D721Med (cell line): ENCODE measurements at places on chromosomes 2 and 18.

GRCh38 chr18:59834267-59834666 is 65.5 kb upstream of the PMAIP1 start:
- DNase-seq, result no peak

DNA sequence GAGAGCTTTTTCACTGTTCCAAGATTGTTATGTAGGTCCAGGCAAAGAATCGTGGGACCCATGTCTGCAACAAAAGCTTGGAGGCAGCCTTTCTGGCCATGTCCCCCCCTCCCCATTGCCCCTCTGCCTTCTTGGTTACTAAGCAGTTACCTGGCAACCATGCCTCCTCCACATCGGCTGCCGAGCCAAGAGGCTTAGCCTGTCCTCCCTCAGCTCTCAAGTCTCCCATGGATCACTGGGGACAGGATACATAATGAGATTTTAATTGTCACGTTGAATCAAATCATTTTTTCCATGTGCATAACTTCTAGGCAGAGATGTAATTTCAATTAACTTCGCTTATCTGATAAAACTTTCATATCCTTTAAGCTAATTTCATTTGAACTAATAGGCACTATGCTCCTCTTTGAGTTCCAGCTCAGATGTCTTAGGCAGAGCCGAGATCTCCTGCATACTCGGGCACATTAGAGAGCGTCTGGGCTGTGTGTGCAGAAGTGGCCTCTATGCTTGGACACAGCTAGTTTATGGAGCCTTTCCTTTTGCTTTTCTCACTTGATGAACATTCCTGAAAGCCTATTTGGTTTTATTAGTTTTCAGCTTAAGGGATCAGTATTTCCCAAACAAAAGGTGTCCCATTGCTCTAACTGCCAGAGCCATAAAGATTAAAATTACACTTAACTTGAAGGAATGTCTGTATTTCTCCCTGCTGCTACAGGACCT is 80.7 kb downstream of the LYPD1 start:
- no peak for DNase-seq

GRCh38 chr2:178523596-178524134 is 43.4 kb downstream of the PLEKHA3 start:
- DNase-seq, result no peak

GRCh38 chr2:223090039-223090438 is 38.0 kb downstream of the KCNE4 start:
- DNase-seq, result no peak

DNA sequence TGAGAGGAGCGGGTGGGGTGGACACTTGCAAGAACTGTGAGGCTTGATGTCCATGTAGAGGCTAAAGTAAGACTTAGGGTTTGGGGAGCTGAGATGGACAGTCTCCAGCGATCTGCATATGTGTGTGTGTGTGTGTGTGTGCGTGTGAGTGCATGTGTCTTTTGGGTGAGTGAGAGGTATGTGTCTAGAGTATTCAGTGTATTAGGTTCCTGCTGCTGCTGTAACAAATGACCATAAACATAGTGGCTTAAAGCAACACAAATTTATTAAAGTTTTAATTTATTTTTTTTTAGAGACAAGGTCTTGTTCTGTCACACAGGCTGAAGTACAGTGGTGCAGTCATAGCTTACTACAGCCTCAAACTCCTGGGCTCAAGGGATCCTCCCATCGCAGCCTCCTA is 155.4 kb upstream of the SPRED2 start:
- DNase-seq, result no peak

DNA sequence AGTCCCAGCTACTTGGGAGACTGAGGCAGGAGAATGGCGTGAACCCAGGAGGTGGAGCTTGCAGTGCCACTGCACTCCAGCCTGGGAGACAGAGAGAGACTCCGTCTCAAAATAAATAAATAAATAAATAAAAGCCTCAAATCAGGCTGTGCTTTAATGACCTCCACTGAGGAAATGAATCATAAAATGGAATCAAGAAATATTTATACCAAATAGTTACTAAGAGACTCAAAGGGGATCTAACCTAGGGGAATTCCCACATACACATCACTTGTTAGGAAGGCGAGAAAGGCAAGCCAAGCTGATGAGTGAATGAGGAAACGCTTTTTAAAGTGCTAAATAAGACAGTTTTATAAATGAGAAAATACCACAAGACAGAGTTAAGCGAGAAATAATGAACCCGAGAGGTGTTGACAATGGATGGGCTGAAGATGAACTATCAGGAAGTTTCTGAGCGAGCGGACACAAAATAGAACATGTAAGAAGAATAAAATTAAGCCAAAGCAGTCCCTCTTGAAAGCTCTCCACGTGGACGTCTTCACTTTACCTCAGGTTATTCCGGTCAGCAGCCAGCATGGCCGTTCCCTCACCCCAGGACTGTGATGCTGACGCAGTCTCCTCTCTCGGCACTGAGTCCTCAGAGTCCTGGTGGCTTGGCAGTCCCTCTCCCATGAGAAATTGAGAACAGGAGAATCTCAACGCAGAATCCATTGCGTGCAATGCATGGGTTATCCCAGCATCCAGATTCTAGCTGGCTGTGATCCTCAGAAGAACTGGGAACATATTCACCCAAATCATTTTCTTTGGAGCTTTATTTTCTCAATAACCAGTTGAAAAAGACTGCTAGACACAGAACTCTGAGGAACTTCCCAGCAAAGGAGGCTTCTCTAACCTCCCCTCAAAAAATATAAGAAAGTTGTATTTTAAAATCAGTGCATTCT is 22.3 kb downstream of the PXDN start:
- DNase-seq, result no peak

GRCh38 chr2:98149333-98149697 is 62.3 kb downstream of the VWA3B start:
- DNase-seq, result no peak

DNA sequence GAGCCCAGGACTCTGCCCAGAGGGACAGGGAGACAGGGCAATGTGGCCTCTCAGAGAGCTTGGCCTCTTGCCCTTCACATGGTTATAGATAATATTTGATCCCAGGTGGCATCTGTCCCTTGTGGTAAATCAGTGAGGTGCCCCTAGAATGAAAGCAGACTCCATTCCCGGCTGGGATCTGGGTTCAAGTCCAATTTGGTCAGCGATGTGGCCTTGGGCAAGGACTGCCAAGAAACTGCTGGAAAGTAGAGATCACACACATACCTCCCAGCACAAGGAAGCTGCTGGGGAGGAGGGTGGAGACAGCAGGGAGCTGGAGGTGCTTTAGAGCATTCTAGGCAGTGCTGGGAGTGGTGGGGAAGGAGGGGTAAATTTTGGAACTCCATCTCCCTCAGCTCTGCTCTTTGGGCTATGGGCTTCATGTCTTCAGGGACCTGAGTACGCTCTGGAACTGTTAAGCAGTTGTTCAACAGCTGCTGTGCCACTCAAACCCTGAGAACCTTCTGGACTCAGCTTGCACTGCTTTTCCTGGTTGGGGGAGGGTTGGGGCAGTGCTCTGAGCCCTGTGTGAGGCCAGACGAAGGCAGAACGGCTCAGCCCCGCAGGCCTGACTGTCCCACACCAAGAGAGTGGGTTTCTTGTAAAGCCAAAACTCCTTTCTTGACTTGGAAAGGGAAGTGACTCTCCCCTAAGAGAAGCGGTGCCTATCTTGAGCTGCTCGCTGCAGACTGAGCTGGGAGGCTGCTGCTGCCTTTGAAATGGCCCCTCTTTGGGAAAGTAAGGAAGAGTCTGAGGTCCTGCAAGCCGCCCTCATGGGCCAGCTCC is 23.0 kb downstream of the INPP5D start:
- DNase-seq, result no peak

- DNase-seq, result no peak
Observed at GRCh38 chr2:12543978-12544558, 172.7 kb upstream of the TRIB2 start.

- peak; percentile 29 for DNase-seq
Observed at GRCh38 chr2:173027181-173028128, 48.2 kb upstream of the MAP3K20 start.

DNA sequence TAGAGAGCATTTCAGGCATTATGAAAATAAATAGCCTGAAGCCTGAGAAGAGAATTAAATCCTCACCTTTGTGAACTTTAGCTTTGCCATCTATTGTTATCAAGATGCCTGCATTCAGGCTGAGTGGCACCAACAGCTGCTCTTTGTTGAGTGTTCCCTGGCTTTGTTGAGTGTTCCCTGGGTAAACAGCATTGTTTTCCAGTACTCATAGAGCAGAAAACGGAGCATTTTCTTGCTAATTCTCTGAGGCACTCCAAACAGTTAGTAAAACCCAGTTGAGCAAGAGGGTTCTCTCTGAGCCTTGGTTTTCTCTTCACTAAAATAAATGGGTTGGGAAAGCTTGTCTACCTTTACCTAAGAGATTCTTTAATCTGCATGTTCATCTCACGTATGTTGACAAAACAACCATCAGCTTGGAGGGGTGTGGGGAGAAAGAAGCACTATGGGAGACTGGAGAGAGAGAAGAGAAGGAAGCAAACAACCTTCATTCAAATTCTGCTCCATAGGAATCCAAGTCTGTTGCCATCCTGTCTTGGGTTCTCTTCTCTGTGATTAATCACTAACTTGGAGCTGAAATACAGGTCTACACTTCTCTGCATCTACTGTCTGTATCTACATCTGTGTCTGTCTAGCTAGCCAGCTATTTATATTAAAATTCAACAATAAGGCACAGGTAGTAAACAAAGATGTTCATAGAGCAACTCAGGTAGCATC is 567.0 kb upstream of the SOX11 start:
- DNase-seq, result no peak

- DNase-seq, result no peak
Observed at GRCh38 chr2:222582928-222583327, 73.0 kb downstream of the FARSB start.

DNA sequence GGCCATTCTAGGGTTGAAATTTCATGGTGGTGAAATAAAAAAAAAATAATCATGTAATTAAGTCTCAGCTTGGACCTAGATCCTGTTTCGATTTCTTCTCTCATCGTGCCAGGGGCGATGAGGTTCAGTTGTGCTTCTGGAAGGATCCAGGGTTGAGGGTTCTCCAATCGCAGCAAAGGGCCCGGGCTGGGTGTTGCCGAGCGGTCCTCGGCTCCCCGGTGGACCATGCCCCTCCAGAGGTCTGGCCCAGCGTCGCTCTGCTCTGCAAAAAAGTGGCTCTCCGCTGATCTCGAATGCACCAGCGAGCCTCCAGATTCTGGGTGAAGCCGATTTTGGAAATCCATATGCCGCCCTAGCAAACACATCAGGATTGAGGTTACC is 39.0 kb downstream of the EN1 start:
- DNase-seq, result no peak

GRCh38 chr2:163808406-163808805 is 72.6 kb upstream of the FIGN start:
- DNase-seq, result no peak

GRCh38 chr18:27778441-27778840 is 398.5 kb downstream of the CDH2 start:
- DNase-seq, result no peak

- no peak for DNase-seq
Observed at GRCh38 chr2:119483395-119483753, 40.9 kb downstream of the SCTR start.

DNA sequence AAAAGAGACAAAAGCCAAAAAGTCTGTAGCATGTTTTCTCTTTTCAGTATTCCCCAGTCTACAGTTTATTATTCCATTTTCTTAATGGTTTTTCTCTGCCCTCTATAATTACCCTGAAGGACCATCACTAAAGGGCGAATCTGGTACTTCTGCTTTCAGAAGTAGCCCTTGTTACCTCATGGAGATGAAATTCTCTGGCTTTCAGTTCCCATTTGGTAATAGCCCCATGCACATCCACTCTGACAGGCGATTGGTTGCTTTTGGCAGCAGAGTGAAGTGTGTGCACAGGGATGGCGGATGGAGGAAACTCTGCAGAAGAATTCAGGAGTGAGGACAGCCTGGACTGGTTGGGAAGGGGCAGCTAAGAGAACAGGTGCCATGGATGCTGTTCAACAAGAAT is 66.3 kb upstream of the NABP1 start:
- DNase-seq, result no peak

DNA sequence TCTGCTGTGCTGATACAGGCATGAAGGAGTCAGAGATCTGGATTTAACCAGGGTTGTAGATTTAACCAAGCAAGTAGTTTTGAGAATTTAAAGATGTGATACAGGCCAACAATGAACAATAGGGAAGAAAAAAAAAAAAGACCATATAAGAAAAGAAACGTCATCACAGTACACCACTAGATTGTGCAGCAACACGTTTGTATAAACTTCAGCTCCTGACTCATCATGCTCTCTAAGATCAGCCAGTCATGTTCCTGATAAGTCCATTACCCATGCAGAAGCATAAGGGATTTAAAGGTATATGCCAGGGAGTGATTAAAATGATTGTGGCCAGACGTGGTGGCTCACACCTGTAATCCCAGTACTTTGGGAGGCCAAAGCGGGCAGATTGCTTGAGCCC is 22.3 kb upstream of the ERICH2 start:
- no peak for DNase-seq

DNA sequence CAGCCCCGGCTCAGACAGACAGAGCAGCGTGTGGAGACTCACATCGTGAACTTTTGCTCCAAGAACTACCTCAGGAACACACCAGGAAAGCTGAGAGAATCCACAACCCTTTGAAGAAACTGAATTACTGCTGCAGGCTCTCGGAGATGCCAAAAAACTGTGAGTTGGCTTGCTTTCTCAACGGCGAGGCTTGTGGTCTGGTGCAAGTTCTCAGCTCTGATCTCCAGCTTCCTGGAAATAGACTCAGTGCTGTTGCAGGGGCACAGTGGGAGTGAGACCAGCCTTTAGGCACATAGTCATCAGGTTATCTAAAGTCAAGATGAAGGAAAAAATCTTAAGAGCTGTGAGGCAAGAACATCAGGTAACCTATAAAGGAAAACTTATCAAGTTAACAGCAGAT is 273.7 kb upstream of the LRATD1 start:
- no peak for DNase-seq

DNA sequence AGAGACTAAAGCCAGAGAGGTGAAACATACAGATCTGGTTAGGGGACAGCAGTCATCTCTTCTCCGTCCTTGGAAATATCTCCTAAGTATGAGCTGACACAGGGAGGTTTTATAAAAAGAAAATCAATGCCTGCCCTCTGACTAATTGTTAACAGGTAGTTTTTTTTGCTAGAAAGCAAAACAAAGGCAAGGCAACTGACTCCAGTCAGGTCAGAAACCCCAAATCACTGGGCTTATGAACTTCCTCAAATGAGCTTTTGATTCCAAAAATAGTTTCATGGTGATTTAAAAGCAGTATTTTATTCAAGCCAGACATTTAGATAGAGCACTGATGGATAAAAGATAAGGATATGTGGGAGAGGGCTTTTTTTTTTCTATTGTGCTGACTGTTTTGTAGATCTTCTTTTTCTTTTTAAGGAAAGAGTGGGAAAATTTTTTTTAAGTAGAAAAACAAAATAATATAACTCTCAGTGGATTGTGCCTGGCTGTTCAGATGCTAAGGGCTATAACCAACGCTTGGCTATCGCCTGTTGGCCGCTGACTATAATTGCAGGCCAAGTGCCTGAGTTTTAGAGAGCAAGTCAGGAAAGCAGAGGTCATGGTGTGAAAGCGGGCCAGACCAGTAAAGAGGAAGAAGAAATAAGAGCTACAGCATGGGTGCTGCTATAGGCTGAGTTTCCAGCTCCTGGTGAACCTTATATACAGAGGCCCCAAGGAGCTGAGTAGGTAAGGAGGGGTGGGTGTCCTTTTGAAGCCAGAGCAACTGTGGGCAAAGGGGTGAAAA is 44.9 kb downstream of the MRPL35 start:
- DNase-seq, result no peak
